ENCODE measurements at places on chromosomes 1 and 21. TPM values are rescaled to one million over a fixed set of nuclear protein-coding genes. Genes with fewer than 3 reads are reported as not detected.

DNA sequence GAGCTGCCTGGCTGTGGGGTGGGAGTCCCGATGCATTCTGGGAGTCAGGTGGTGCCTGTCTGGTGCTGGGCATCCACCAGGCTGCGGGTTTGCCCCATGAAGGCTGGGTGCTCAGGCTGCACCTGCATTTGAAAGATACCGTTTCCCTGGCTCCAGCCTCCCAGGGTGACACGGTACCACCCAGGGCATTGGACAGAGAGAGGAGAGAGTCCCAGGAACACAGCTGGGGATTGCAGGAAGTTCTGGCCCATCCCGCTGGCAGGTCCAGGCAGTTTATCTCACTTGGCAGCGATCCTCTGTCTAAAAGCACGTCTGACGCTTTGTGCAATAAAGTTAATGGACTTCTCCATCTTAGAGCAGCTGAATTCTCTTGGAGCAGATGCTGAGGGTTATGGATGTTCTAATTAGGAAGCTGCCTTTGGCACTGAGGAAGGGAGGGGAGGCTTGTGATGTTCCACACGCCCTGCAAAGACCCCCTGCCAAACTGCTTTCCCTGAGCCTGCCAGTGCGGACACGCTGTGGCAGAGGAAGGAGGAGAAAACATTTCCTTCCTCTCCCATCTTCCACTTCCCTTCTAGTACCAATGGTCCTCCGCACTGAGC, 246.9 kb downstream of the GRIK3 start:
- no peaks in the 10 kb centered on the region for H3K36me3 ChIP-seq
- no peak overlapping the region for H3K4me3 ChIP-seq
- no peak overlapping the region for H3K27ac ChIP-seq
- no peaks in the 10 kb centered on the region for H3K4me1 ChIP-seq
- no peak for DNase-seq

DNA sequence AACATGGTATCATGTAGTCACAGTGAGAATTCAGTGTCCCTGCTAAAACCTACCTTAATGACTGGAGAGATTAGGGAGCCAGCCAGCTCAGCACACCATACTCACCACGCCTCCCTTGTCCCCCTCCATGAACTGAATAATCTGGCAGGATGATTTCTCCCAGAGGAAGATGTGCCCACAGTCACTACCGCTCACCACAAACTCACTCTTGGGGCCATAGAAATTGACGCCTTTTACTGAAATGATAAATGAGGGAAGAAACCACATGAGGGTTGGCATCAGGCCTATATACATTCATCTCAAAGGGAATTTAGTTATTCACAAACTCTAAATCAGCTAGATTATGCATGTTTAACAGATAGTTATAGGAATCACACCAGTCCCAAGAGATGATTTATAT, 17.4 kb downstream of the PEA15 start:
- H3K27ac ChIP-seq, result no peak overlapping the region
- no peaks in the 10 kb centered on the region for H3K27me3 ChIP-seq
- H3K4me3 ChIP-seq, result no peak overlapping the region
- no peaks in the 10 kb centered on the region for H3K36me3 ChIP-seq
- no peak for DNase-seq
- peaks cover 2% of the 10 kb centered on the region for H3K4me1 ChIP-seq

DNA sequence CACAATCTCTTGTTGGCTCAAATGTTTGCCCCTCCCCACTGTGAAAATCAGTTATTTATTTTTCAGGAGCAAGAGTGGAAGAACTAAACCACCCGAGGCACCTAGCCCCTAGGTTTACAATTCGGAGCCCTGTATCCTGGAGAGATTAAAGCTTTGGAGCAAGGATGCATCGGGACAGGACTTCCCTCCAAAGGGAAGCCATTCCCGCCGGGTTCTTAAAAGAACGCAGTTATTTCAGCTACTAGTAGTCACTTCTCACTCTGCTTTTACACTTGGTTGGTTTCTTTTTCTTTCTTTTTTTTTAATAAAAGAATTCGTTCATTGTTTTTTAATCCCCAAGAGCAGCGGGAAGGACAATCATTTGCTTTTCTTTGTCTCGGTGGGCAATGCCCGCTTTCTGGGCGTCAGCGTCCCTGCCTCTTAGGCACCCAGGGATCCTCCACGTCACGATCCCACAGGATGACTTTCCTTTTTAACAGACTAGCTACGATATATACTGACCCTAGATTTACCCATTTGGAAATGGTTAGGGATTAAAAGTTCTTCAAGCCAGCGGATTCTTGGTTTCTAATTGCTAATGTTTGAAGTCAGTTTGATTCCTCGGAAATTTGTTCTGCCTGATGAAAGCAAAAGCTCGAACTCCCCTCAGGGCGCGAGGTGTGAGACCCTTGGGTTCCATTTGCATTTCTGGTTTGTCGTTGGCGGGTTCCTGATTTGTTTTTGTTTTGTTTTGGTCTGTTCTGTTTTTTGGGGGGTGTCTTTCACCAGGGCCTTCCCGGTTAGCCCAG, 9.0 kb downstream of the TBX15 start:
- H3K4me1 ChIP-seq, result no peaks in the 10 kb centered on the region
- H3K27ac ChIP-seq, result no peak overlapping the region

DNA sequence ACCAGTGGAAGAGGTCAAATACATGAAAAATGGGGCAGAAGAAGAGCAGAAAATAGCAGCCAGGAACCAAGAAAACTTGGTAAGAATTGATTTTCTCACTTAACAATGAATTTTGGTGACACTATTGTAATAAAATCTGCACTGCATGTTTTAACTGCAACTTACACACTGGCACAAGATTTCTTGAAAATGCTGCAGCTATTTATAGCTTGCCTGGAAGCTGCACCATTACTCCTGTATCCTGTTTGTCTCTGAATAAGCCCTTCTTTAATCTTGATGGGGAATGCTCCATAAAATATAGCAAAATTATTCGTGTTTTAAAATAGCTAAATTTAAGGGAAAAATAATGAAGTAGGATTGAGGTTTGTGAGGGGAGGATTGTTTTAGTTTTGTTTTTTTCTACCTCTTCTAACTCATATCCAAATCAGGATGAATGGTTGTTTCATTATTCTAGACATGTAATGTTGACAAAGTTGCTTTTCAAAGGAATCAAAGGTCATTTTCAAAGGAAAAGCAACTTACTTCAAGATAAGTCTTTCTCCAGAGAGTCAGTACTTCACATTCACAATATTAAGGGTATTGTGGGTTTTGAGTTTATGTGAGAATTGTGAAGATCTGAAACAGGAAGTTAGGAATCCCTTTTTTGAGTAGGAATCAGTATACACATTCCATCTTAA, 120.9 kb downstream of the C1orf21 start:
- no peaks in the 10 kb centered on the region for H3K36me3 ChIP-seq
- H3K4me3 ChIP-seq, result no peak overlapping the region
- H3K27ac ChIP-seq, result peak overlapping the region; percentile 45
- no peak for DNase-seq
- peaks cover 8% of the 10 kb centered on the region for H3K4me1 ChIP-seq
- no peaks in the 10 kb centered on the region for H3K27me3 ChIP-seq

GRCh38 chr1:90346757-90347156, 351.8 kb downstream of the ZNF326 start:
- H3K27me3 ChIP-seq, result no peaks in the 10 kb centered on the region
- no peak overlapping the region for H3K27ac ChIP-seq
- H3K4me1 ChIP-seq, result no peaks in the 10 kb centered on the region
- no peak overlapping the region for H3K4me3 ChIP-seq

- DNase-seq, result no peak
- H3K36me3 ChIP-seq, result no peaks in the 10 kb centered on the region
- H3K27me3 ChIP-seq, result no peaks in the 10 kb centered on the region
- no peaks in the 10 kb centered on the region for H3K4me1 ChIP-seq
- H3K4me3 ChIP-seq, result peak overlapping the region; percentile 38
- no peak overlapping the region for H3K27ac ChIP-seq
Measured at GRCh38 chr1:210250665-210250997, 18.0 kb downstream of the SERTAD4 start.

GRCh38 chr1:241770115-241770514, 77.9 kb upstream of the EXO1 start:
- no peak overlapping the region for H3K27ac ChIP-seq
- H3K4me3 ChIP-seq, result no peak overlapping the region
- no peaks in the 10 kb centered on the region for H3K36me3 ChIP-seq
- no peaks in the 10 kb centered on the region for H3K4me1 ChIP-seq
- no peaks in the 10 kb centered on the region for H3K27me3 ChIP-seq
- no peak for DNase-seq

- H3K27me3 ChIP-seq, result no peaks in the 10 kb centered on the region
- H3K27ac ChIP-seq, result no peak overlapping the region
- no peak overlapping the region for H3K4me3 ChIP-seq
- DNase-seq, result no peak
- H3K4me1 ChIP-seq, result no peaks in the 10 kb centered on the region
Measured at GRCh38 chr1:238783633-238784032, 602.7 kb upstream of the CHRM3 start.

DNA sequence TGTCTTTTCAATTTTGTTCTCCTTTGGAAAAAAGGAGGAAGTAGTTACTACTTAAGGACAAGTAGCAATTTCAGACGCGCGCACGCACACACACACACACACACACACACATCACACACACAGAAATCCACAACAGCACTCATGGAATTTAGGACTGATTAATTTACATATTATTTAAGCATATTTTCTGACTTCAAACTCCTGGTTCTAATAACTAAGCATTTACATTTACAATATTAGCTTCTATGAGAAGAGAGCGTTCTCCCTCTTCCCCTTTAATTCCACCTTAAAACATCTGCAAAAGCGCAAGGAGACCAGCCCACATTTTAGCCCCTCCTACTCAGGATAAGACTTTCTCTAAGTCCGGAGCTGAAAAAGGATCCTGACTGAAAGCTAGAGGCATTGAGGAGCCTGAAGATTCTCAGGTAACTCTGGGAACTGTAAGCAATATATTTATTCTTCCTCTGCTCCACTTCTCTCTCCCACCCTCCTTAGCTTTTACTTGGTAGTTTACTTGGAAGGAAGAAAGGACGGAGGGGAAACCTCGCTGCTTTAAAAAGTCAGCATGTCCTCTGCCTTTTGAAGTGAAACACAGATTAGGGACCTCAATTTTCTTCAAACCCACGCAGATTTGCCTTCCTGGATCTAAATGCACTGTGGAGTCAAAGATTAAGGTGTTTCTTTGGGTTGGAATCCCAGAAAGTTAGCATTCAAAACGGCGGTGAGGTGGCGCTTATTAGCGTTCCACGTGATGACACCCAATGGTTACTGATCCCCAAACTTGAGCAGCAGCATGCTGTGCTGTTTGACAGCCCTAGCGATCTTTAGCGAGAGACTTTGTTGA, at the start of gene PLA2G4A:
Gene PLA2G4A (plus strand): TSS at position 339 of the 844 bp plus-strand sequence. CDS start 25,406 bp downstream, outside the sequence.
- peak within 1 kb of the TSS; percentile 58 for H3K27ac ChIP-seq
- no peaks in the 10 kb centered on the region for H3K27me3 ChIP-seq
- peak; percentile 21 for DNase-seq
- no peaks in the 10 kb centered on the region for H3K4me1 ChIP-seq

GRCh38 chr1:10795276-10796021, 997 bp downstream of the CASZ1 start:
- H3K4me1 ChIP-seq, result peaks cover 10% of the 10 kb centered on the region
- no peaks in the 10 kb centered on the region for H3K36me3 ChIP-seq
- DNase-seq, result no peak
- H3K27ac ChIP-seq, result no peak overlapping the region

DNA sequence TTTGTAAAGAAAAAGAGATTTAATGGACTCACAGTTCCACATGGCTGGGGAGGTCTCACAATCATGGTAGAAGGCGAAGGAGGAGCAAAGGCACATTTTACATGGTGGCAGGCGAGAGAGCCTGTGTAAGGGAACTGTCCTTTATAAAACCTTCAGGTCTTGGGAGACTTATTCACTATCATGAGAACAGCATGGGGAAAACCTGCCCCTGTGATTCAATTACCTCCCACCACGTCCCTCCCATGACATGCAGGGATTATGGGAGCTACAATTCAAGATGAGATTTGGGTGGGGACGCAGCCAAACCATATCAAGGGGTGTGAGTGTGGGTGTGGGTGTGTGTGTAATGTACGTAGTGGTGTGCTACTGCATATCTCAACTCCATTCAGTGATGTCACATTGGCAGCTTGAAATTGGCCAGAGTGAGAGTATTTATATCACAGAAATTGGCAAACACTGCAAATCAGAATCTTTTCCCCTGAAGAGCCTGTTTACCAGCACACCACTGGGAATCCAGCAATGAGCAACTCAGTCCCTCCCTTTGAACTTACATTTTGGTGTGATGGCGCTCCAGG, 5.4 kb downstream of the ARHGEF10L start:
- no peak overlapping the region for H3K4me3 ChIP-seq
- no peaks in the 10 kb centered on the region for H3K36me3 ChIP-seq
- no peaks in the 10 kb centered on the region for H3K27me3 ChIP-seq
- no peak for DNase-seq

DNA sequence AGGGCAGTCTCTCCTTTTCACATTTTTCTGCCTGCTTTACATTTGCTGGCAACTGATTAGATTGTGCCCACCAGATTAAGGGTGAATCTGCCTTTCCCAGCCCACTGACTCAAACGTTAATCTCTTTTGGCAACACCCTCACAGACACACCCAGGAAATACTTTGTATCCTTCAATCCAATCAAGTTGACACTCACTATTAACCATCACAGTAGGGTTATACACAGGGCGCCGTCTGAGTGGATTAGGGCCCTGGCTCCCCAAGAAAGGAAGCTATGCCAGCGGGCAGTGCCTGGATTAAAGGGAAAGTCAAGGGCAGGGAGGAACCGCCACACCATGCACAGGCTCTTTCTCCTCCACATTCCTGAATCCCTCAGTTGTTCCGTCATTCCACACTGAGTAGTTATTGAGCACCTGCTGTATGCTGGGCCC, 56.2 kb downstream of the EVA1C start:
- no peak overlapping the region for H3K27ac ChIP-seq
- no peak for DNase-seq
- no peak overlapping the region for H3K4me3 ChIP-seq
- no peaks in the 10 kb centered on the region for H3K36me3 ChIP-seq

GRCh38 chr1:67980028-67980427, 70.4 kb downstream of the DIRAS3 start:
- H3K36me3 ChIP-seq, result no peaks in the 10 kb centered on the region
- no peak overlapping the region for H3K27ac ChIP-seq
- no peak for DNase-seq
- no peaks in the 10 kb centered on the region for H3K4me1 ChIP-seq

GRCh38 chr1:23581219-23581618, 21.9 kb upstream of the ID3 start:
- peaks cover 9% of the 10 kb centered on the region for H3K4me1 ChIP-seq
- no peak overlapping the region for H3K27ac ChIP-seq
- H3K4me3 ChIP-seq, result no peak overlapping the region
- no peaks in the 10 kb centered on the region for H3K36me3 ChIP-seq
- DNase-seq, result no peak

DNA sequence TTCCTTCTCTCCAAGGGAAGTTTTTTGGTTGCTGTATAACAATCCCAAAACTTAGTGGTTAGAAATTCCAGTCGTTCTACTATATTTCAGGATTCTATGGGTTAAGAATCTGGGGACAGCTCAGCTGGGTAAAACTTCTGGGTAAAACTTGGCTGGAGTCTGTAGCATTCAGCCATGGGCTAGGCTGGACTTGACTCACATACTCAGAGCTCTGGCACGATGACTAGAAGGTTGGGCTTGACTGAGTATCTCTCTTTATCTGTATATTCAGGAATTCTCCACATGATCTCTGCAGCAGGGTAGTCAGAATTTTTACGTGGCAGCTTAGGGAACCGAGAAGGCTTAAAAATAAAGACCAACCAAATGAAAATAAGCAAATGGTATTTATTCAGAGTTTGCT, 28.2 kb upstream of the HRNR start:
- no peaks in the 10 kb centered on the region for H3K4me1 ChIP-seq
- no peaks in the 10 kb centered on the region for H3K27me3 ChIP-seq
- no peak for DNase-seq
- no peak overlapping the region for H3K27ac ChIP-seq
- H3K4me3 ChIP-seq, result no peak overlapping the region

HDAC1 gene
- total RNA-seq, result 63.9 TPM

S100A13 gene
- 263 TPM for total RNA-seq

KAZN gene
- total RNA-seq, result 56.4 TPM

EXO1 gene
- total RNA-seq, result 0.80 TPM

MAB21L3 gene
- total RNA-seq, result not detected

S100A3 gene
- 1.6 TPM for total RNA-seq

MROH9 gene
- 1.3 TPM for total RNA-seq

Measured in ovary (tissue), 10 donors.